ENCODE measurements at places on chromosomes 2 and 18.

DNA sequence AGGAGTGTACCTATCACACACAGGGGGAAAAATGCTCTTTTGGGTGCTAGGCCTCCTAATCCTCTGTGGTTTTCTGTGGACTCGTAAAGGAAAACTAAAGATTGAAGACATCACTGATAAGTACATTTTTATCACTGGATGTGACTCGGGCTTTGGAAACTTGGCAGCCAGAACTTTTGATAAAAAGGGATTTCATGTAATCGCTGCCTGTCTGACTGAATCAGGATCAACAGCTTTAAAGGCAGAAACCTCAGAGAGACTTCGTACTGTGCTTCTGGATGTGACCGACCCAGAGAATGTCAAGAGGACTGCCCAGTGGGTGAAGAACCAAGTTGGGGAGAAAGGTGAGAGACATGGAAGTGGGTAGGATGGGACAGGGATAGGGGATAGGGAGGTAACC lies 12.2 kb downstream of the DHRS9 start:
- no peak for DNase-seq

GRCh38 chr2:8267721-8268120 lies 414.1 kb upstream of the ID2 start:
- peak; percentile 13 for DNase-seq

DNA sequence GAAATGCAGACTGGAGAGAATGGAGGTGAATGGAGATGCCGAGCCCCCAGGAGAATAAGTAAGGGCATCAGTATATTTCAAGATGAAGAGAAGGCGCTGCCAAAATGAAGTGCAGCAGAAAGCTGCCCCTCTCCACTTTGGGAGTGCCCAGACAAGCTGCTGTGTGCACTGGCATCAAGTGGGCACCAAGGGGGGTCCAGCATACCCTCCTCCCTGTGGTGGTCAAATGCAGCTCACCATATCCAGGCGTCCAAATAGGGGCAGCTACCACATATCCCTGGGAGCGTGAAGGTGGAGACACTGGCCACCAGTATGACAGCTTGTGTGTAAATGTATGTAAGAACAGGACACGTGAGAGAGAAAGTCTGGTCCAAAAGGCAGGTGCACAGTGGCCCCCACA lies 236.6 kb downstream of the KLHL29 start:
- DNase-seq: no peak

DNA sequence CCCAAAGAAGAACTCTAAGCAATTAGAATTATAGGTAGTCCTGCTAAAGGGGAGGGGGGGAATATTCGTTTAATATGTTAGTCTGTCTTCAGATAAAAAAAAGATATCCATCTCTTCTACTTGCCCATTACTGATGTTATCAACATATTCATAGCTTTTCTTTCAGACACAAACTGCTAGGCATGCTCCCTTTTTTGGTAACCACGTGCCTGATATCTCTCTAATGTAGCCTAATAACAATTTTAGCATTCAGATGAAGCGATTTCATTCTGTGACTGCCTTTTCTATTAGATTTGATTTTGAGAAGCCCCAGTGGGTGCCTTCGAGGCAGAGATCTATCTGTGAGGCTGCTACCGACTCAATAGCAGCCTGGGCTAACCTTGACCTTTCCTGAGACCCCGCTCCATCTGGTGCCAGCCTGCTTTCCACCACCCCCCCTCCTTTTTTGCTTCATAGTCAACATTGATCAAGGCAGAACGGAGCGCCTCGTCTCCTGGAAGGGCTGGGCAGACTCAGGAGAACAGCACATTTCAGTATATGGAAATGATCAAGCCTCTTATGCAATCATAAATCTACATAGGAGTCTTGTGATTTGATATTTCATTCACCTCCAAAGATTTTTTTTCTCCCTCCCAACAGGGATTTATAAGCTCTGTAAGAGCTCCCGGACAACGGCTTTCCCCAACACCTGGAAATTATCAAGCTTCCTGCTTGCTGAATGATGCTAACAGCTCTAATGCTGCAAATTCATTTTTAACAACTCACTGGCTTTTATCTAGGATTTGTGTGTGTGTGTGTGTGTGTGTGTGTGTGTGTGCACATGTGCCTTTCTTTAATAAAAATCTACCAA lies 14.7 kb upstream of the BCL11A start:
- no peak for DNase-seq

- DNase-seq: peak; percentile 56
These were observed 56.7 kb upstream of the ACKR3 start for GRCh38 chr2:236512902-236513435.

GRCh38 chr2:225326969-225327368 lies 72.5 kb upstream of the NYAP2 start:
- DNase-seq: no peak

DNA sequence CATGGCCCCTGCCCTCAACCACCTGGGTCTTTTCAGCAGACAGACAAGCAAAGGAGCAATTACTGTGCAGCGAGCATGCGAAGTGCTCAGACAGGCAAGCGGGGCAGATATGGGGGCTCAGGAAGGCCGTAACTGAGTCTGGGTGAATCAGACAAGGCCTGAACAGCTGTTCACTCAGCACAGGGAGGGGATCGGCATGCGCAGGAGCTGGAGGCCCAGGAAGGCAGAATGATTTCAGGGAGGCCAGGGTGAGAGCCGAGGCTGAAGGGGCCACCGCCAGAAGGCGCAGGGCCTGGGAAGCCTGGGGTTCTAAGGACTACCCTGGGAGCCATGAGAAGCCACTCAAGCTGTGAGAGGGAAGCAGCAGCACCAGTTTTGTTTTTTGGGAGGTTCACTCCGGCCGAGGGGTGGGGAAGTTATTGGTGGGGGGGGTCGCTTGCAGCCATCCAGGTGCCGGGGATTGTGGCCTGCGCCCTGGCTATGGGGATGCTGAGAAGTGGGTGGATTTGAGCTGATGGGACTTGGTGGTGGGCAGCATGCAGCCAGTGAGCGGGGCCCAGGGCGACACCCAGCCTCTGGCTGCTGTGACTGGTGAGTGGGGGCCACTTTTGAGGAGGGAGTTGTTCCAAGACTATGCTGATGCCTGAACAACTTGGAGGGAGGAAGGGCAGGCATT lies 132.2 kb downstream of the TSN start:
- DNase-seq: no peak

- no peak for DNase-seq
These were observed 115.6 kb downstream of the GLI2 start for GRCh38 chr2:120851116-120851773.

DNA sequence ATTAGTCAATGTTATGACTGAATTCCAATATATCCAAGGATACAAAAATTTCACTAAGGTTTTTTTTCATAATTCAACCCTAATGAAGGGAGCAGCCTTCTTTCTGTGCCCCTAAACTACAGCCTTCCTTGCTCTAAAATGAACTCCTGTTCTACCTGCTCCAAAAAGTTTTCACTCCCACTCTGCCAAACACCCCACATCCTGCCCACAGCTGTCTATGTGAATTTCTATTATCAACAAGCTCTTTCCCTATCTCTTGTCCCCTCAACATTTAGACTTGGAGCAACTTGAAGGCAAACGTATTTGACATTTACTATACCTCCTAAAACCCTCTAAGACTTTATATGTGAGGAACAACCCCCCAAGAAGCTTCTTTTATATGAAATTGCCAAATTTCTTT lies 2.5 kb downstream of the STAT4 start:
- DNase-seq: no peak

- no peak for DNase-seq
These were observed 104.8 kb downstream of the POLR1A start for GRCh38 chr2:86000938-86001312.

GRCh38 chr2:134190807-134191203 lies 63.1 kb upstream of the MGAT5 start:
- DNase-seq: no peak

- DNase-seq: no peak
These were observed 6.5 kb downstream of the NCAPH start for GRCh38 chr2:96342085-96342484.

- DNase-seq: no peak
These were observed 320.7 kb downstream of the MTX2 start for GRCh38 chr2:176589825-176590440.

DNA sequence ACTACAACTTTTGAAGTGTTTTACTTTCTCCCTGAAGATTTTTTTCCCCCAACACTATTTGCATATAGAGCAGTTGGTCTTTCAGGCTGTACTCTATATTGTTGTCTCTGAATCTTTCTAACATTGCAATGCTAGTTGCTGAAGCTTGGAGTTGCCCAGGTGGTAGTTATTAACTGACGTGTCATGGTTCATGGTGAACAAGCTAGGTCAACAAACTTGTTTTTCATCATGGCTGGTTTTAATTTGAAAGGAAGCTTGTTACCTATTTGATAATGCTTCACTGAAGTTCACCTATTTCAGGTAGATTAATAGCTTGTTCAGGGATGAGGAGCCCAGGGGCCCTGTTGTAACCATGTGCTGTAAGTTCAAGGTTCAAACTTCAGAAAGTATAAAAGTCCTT lies 158.8 kb upstream of the ZEB2 start:
- DNase-seq: no peak

- DNase-seq: no peak
These were observed 101.9 kb upstream of the NRP2 start for GRCh38 chr2:205580212-205580987.

- DNase-seq: no peak
These were observed 193.4 kb upstream of the HDAC4 start for GRCh38 chr2:239594019-239594771.

DNA sequence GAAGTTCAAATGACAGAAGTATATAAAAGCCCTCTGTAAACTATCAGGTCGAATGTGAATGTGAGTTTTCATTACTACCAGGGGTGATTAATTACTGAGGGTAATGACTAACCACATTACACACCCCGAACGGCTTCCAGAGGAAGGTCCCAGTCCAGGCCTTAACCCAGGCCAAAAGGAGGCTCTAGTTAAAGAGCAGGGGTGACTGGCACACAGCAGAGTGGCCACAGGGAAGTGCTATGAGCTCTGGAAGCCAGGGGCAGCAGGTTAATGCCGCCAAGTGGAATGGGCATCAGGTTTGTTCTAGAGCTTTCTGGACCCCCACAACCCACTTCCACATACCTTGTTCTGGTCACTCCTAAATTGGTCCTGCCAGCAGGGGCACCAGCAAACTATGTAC lies 87.7 kb downstream of the BCL11A start:
- DNase-seq: no peak

- peak; percentile 42 for DNase-seq
These were observed 19.4 kb downstream of the KCNIP3 start for GRCh38 chr2:95316466-95317122.

DNA sequence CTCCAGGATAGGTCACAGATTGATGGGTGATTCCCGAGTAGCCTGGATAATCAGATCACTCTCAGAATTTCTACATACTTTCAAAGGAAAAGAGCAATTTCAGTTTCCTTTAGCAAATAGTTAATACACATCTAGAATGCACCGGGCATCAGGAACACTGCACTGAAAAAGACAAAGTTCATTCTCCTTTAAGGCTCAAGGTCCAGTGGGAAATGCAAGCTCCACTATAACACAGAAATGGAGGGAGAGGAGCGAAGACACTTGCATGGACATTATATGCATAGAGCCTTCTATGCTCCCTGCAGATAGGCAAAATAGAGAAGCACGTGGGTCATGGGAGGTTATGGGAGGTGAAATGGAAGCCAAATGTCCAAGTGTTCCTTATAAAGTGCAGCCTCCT lies 49.1 kb downstream of the SLC9A4 start:
- no peak for DNase-seq

DNA sequence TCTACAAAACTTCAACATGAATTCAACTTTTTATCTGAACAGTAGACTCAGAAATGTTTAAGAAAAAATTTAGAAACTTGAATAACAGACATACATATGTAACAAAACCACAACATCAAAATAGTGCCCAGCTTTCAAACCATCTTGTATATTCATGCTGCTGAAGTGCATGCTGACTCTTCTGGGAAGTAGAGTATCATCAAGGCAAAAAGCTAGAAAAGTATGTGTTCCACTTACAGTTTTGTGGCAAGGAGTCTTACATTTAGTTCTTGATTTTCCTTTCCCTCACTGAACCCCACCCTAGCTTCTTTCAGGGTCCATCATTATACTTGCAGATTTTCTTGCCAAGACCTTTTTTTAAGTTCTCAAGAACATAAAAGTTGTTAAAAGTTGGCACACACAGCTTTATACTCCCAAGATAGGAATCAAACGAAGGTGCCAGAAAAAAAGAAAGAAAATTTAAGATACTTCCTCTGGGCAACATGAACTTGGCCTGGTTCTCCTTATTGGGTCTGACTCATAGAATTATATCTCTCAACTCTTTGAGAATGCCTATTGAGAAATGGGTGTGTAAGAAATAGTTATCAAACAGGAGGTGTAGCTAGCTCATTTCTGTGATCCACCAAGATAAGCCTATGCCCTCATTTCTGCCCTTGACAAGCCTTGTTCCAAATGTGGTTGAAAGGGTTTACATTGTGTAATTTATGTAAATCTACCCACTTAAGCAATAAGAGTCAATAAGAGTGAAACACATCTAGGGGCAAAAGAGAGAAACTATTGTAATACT lies 667.6 kb upstream of the ACVR2A start:
- peak; percentile 2 for DNase-seq

GRCh38 chr2:239306274-239307220 lies 94.3 kb downstream of the HDAC4 start:
- no peak for DNase-seq
